ENCODE measurements at places on chromosomes 11 and 22. TPM values are rescaled to one million over a fixed set of nuclear protein-coding genes. Genes with fewer than 3 reads are reported as not detected.

The SLC17A6 gene
- not detected for total RNA-seq

The HDHD5 gene
- 38.5 TPM for total RNA-seq

The LMO1 gene
- total RNA-seq: not detected

The KCTD14 gene
- 0.47 TPM for total RNA-seq

The KRTAP5-8 gene
- 0.24 TPM for total RNA-seq

The KRTAP5-2 gene
- total RNA-seq: not detected

The CRYBB3 gene
- not detected for total RNA-seq

The GGT5 gene
- 0.44 TPM for total RNA-seq

Measured in activated CD8-positive, alpha-beta T cell treated with anti-CD3 and anti-CD28 coated beads, Interleukin-2, amount 10 ng/mL, durations not matched to agents 7 days and 5 days (primary cell).